Fibroblast of villous mesenchyme (primary cell): ENCODE measurements at places on chromosomes 3 and 15. TPM values are rescaled to one million over a fixed set of nuclear protein-coding genes. Genes with fewer than 3 reads are reported as not detected.

Gene FEZF2
- total RNA-seq: not detected in 2 replicates

Gene ZIC4
- not detected in 2 replicates for total RNA-seq

Gene GOLGB1
- total RNA-seq: 51.8 and 60.6 TPM in 2 replicates

Gene TCAIM
- 19.6 and 37.6 TPM in 2 replicates for total RNA-seq

Gene MORC1
- not detected in 2 replicates for total RNA-seq

Gene DPH6
- total RNA-seq: 13.8 and 15.8 TPM in 2 replicates
